ENCODE measurements at places on chromosomes 12 and 14.

DNA sequence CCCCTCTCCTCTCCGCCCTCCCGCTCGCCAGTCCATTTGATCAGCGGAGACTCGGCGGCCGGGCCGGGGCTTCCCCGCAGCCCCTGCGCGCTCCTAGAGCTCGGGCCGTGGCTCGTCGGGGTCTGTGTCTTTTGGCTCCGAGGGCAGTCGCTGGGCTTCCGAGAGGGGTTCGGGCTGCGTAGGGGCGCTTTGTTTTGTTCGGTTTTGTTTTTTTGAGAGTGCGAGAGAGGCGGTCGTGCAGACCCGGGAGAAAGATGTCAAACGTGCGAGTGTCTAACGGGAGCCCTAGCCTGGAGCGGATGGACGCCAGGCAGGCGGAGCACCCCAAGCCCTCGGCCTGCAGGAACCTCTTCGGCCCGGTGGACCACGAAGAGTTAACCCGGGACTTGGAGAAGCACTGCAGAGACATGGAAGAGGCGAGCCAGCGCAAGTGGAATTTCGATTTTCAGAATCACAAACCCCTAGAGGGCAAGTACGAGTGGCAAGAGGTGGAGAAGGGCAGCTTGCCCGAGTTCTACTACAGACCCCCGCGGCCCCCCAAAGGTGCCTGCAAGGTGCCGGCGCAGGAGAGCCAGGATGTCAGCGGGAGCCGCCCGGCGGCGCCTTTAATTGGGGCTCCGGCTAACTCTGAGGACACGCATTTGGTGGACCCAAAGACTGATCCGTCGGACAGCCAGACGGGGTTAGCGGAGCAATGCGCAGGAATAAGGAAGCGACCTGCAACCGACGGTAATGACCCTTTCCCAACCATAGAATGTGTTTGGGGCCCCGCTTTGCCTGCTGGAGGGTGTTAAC lies 615 bp downstream of the CDKN1B start:
- DNase-seq: peak; percentile 29

- peak; percentile 25 for DNase-seq
Measured at GRCh38 chr14:102749393-102750305, 27.6 kb upstream of the TRAF3 start.

GRCh38 chr14:51881636-51882035 lies 21.2 kb downstream of the GNG2 start:
- no peak for DNase-seq

GRCh38 chr12:15152456-15152855 lies 68.8 kb downstream of the RERG start:
- DNase-seq: no peak

DNA sequence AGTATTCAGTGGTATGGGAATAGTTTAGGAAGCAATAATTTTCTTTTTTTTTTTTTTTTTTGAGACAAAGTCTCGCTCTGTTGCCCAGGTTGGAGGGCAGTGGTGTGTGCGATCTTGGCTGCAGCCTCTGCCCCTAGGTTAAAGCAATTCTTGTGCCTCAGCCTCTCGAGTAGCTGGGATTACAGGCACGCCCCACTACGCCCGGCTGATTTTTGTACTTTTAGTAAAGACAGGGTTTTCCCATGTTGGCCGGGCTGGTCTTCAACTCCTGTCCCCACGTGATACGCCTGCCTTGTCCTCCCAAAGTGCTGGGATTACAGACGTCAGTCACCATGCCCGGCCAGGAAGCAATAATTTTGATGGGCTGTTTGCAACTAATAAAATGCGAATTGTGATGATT lies 62.1 kb downstream of the ATG14 start:
- DNase-seq: no peak

DNA sequence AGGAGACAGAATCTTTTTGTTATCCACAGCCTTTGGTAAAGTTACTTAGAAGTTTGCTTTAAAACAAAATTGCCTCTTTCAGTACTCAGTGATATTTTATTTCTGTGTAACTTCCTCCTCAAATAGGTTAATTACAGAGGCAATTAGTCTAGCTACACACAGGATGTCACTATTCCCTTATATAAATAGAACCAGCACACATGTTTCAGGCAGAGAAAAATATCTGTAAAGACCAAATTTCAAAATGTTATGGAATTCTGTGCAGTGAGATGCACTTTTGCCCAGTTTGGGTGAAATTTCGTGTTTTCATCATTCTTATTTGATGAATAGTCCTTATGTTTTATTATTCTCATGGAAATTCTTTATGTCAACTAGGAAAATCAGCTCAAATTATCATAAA lies 410.6 kb upstream of the SOX5 start:
- DNase-seq: no peak

GRCh38 chr12:18151036-18151435 lies 61.0 kb upstream of the RERGL start:
- no peak for DNase-seq

GRCh38 chr12:68294251-68294650 lies 37.9 kb downstream of the MDM1 start:
- DNase-seq: no peak

DNA sequence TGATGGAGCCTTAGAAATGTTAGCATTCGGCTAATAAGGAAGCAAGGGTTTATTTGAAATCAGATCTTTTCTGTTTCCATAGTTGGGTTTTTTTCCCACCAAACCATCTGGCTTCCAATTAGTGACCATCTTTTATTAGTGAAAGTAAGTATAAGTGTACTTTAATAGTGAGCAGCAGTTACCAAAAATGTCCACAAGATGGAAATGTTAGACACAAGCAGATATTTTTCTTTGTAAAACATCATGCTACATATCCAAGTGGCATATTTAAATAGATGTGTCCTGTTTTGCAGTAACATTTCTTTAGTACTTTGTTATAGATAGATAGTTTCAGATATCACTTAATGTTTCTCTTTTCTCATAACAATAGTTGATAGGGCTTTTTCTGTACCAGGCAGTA lies 28.8 kb downstream of the YEATS4 start:
- peak; percentile 39 for DNase-seq

DNA sequence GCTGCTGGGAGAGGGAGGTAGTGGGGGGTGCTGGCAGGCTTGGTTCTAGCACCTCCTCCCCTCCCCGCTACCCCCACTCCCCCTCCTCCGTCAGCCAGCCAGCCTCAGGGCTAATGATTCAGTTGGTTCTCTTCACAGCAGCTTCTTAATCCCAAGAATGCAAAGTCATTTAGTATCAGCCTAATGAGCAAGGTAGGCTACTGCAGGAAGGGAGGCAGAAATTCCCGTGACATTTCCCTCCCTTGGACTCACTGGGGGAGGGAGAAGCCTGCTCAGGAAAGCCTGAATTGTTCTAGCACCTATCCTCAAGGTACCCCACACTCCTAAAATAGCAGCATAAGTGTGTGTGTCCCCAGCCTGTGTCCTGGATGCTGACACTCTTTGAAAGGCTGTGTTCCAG lies 29.8 kb downstream of the ITPK1 start:
- peak; percentile 27 for DNase-seq

- DNase-seq: no peak
Measured at GRCh38 chr14:102914474-102915291, 7.8 kb upstream of the AMN start.

GRCh38 chr14:22070119-22070982 lies 396.7 kb upstream of the OR4E1 start:
- no peak for DNase-seq

DNA sequence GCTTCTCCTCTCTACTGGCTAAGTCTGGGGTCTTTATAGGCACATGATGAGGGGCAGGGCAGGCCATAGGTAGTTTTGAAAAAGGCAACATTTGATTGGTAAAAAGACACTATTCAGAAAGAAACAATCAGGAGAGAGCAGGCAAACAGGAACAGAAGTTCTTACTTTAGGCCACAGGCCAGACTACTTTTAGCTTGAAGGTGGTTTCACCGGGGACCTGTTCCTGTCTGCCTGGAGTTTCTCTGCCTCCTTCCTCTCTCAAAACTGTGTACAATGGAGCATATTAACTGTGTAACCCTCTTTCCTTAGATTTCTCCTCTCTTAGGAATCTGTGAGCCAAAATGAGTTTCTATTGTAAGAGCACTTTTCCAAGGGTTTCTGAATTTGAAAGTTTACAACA lies 167.9 kb upstream of the AVPR1A start:
- DNase-seq: no peak

DNA sequence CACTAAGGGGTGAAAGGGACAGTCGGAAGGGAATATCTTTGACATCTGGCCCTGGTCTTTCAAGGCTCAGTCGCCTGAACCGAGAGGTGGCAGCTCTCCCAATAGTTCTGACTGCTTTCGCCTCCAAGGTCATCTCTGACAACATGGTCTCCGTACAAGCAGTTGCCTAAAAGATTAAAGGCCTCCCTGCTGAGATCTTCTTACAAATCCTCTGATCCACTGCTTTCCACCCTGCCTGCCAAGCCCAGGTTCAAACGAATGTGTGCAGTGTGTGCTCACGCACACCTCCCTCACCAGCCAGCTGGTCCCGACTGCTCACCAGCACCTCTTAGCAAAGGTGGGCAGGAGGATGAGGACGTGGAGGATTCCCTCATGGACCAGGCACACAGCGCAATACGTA lies 10.4 kb downstream of the B4GALNT3 start:
- DNase-seq: no peak

GRCh38 chr14:99122521-99123125 lies 149.4 kb downstream of the BCL11B start:
- DNase-seq: no peak

DNA sequence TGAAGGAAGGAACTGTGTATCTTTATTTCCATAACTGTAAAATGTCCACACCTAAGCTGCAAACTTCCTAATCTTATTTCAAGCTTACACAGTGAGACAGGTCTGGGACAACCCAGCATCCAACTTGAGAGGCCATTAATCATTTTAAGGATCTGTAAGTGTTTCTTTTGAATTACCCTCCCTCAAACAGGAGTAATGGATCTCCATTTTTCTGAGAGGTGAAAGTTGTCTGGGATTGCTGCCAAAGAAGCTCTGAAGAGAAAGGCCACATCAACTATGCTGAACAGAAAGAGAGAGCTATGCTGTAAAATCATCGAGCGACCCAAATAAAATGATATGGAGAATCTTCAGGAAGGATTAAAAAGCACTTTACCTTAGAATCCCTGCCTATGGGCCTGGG lies 131.7 kb upstream of the CPNE8 start:
- DNase-seq: peak; percentile 18

- peak; percentile 7 for DNase-seq
Measured at GRCh38 chr12:7374423-7375144, 69.4 kb downstream of the CD163L1 start.

GRCh38 chr12:59594943-59595500 lies 807 bp upstream of the SLC16A7 start:
- DNase-seq: no peak

DNA sequence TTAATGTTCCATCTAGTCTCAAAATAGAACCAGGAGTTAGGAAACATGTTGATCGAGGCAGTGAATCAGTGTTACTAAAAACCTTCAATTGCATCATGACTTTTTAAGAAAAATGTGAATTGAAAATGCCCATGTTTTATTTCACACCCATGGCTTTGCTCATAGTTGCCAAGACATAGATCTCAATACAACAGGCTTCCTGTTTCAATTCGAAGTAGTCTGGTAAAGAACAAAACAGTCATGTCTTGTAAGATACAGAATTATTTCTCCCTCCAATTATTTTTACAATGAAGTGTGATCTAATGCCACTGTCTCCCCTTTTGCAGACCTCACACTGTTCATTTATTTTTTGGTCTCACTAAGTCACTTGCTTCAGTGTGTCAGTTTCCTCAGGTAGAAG lies 44.6 kb upstream of the FAR2 start:
- DNase-seq: no peak

DNA sequence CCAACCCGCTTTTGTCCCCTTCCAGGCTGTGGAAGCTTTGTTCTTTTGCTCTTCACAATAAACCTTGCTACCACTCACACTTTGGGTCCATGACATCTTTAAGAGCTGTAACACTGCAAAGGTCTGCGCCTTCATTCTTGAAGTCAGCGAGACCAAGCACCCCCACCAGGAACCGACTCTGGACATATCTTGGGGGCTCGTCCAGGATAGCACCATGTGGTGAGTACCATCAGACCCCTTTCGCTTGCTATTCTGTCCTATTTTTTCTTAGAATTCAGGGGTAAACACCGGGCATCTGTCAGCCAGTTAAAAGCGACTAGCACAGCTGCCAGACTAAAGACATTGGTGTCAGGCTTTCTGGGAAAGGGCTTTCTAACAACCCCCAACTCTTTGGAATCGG lies 137.6 kb upstream of the PPFIA2 start:
- no peak for DNase-seq

GRCh38 chr14:26204366-26204727 lies 393.5 kb downstream of the NOVA1 start:
- DNase-seq: no peak

DNA sequence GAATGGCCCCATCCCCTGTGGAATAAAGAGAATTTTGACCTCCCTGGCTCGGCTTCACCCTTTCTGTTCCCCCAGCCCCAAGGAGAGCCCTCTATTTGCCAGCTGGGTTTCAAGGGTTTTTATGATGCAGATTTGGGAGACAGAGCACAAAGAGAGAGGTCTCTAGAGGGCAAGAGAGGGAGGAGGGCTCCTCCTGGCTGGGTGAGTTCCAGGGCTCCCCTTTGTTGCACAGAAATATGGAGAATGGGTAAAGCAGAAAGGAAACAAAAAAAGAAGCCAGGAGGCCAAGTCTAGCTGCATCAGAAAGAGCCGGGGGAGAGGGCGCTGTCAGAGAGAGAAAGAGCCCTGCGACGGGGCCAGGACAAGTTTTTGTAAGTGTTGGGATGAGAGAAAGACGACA lies 319.6 kb upstream of the RTL1 start:
- no peak for DNase-seq

- no peak for DNase-seq
Measured at GRCh38 chr12:15208871-15209656, 12.2 kb downstream of the RERG start.

DNA sequence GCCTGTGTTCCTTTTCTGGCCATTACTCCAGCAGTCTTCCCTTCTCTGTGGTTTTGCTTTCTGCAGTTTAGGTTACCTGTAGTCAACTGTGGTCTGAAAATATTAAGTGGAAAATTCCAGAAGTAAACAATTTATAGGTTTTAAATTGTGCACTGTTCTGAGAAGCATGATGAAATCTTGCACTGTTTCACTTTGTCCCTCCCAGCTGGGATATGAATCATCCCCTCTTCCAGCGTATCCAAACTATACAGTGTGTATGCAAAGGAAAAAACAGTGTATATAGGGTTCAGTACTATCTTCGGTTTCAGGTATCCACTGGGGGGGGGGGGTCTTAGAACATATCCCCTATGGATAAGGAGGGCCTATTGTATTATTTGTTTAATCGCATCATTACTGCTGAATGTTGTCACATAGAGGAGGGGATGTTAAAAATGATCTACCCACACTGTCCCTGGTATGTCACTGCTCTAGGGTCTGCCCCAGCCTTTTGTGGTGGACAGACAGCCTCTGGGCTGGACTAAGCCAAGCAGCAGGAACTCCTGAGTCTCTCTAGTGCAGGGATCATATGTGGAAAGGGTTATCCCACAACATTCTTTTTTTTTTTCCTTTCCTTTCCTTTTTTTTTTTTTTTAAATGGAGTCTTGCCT lies 109.1 kb upstream of the MAX start:
- DNase-seq: no peak

GRCh38 chr14:71688576-71688975 lies 243.7 kb upstream of the RGS6 start:
- no peak for DNase-seq

DNA sequence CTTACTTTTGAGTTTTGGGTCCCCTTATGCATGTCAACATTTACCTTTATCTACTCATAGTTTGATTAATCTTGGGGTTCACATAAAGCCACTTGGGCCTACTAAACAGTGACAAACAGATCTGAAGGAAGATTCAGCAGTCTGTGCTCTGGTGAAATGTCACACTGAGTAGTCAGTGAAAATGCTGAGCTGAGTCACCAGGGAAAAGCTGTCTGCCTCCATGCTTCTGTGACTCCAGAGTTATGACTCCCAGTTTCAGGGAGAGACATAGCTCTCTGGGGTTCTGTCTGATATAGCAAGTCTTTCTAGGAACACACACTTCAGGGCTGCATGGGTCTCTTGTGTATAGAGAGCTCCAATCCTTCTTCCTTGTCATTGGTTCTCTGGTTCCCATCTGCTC lies 406.3 kb upstream of the FAR2 start:
- no peak for DNase-seq
